ENCODE measurements at places on chromosomes 3 and 15.

DNA sequence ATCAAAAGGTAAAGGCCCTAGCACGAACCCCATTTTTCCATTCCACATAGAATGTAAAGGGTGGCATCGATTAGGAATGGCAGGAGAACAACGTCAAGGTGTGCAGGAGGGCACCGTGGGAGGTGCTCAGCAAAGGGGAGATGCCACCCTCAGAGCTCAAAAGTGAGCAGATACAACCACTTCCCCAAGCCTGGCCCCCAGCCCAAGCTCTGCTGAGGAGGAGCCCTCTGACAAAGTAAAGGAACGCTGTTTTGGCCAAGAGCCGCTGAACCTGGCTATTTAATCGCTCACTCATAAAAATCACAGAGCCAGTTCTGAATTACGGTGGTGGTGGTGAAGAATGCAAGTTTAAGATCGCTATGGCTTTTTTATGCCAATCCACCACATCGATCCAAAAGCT lies 12.4 kb downstream of the GNB5 start:
- no peak for DNase-seq

GRCh38 chr15:100692246-100692645 lies 89.9 kb downstream of the ASB7 start:
- DNase-seq: no peak

DNA sequence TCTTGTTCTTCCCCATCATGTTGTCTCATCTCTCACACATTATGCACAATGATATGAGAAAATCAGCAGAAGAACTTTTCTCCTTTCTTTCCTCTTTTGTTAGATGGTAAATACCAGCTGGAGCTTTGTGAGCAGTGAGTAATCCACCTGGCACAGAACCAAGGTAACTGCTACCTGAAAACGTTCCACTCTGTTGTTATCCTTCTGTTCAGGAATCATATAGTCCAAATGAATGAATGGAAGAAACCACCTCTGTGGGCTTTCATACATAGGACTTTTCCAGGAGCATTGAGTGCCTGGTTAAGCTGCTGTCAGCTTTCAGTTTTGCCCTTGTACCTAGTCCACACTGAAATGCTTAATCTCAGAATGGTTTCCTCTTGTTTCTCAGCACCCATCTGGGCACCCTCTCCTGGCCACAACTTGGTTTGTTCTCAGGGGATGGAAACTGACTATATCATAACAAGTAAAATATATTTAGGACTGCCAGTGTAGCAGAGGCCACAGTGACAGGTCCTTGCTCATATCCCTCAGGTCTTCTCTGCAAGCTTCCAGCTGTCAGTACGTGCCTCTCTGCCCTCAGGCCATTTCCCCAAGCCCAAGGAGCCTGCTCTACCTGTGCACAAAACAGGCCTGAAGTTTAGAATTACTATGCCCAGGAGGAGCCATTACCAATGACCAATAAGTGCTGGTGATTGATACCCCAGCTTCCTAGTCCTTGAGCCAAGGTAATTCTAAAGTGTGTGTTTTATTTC lies 23.5 kb upstream of the SLC4A7 start:
- DNase-seq: no peak

DNA sequence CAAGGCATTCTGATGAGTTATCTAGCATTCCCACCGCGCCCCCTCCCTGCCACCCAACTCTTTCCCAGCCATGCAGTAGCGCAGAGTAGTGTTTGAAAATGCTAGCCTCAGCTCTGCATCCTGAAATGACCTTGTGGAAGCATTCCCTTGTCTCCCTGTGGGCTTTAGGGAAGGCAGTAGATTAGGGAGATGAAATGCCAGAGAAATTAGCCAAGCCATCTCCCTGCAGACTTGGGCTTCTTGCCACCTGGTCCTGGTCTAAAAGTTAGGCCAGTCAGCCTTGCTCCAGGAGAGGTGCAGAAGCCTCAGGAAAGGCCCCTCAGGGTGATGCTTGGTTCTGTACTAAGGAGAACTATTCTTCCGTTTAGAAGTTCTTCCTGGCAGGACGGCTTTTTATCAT lies 231.2 kb downstream of the CACNA2D3 start:
- no peak for DNase-seq

DNA sequence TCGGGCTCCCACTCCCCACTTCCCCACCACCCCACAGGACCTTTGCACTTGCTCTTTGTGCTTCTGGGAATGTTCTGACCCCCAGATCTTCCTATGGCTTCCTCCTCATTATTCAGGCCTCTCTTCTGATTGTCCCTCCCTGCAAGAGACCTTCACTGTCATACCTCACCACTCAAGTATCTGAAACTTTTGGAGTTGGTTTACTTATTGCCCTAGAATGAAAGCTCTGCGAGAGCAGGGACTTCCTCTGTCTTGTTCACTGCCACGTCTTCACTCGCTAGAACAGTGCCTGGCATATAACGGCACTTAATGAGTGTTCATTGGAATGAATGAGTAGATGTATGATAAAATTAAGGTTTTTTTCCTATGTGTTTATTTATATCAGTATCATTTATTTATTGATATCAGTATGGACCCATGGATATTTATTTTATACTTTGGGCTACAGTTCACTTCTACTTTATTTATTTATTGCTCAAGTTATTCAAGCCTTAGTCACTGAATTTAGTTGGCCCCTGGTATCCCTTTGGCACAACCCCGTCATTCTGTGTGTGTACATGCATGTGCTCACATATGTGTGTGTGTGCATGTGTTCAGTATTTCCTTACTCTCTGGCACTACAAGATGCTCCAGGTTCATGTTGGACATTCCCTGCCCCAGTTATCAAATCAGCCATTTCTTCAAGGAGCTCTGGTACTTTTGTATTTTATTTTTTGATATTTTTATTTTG lies 197.6 kb downstream of the THSD4 start:
- DNase-seq: no peak

DNA sequence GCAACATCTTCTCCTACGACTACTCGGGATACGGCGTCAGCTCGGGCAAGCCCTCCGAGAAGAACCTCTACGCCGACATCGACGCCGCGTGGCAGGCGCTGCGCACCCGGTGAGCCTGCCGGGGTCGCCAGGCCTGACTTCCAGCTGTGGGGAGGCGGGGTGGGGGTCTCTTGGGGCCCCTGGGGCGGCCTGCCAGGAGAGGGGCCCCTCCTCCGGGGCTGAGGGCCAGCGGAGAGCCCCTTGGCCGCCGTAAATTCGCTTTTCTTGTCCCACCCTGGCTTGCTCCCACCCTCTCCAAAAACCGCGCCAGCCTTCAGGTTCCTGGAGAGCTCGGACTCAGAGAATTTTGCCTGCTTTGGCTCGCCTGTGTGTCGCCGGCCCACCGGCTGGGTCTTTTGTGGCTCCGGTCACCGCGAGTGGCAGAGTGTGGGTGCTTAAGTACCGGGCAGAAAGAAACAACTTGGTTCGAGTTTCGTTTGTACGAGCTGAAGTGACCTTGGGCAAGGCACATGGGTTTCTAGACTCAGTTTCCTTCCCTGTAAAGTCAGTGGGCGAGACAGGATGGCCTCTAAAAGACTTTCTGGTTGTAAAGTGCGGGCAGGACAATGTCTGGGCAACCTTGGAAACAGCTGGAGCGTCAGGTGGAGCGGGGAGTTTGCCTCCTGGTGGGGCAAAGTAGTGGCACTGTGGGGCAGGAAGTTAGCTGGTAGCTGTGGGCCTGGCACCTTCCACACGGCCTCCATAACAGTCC lies 976 bp downstream of the ABHD17C start:
- DNase-seq: no peak

DNA sequence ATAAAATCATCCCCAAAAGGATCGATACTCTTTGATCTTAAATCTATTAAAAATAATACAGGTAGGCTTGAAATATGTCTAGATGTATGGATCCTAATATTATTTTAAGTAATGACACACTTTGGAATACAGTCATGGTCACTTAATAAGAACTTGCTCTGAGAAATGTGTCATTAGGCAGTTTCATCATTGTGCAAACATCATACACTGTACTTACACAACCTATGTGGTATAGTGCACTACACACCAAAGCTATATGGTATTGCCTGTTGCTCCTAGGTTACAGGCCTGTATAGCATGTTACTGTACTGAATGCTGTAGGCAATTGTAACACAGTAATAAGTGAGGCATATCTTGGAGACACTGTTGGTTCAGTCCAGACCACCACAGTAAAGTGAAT lies 307.1 kb downstream of the RAP2B start:
- DNase-seq: no peak

DNA sequence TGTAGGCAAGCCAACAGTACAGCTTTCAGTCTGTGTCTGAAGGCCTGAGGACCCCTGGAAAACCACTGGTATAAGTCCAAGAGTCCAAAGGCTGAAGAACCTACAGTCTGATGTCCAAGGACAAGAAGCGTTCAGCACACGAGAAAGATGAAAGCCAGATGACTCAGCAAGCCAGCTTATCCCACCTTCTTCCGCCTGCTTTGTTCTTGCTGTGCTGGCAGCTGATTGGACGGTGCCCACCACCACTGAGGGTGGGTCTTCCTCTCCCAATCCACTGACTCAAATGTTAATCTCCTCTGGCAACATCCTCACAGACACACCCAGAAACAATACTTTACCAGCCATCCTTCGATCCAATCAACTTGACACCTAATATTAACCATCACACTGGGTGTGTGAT lies 59.0 kb upstream of the PDZRN3 start:
- no peak for DNase-seq

DNA sequence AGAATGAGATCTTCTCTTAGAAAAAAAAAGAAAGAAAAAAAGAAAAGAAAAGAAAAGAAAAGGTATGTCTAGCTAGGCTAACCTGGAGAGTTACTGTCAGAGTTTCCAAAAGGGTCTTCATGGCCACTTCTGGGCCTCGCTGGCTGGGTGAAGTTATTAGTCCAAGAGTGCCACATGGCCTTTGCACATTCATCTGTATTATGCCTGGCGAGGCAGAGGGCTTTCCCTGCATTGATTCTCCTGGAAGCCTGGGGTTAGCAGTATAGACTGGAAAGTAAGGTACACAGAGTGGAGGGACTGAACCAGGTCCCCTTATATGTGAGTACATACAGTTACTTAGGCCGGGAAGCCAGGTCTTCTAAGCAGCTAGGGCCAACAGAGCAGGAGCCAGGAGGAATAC lies 54.8 kb upstream of the CGNL1 start:
- DNase-seq: no peak

GRCh38 chr3:89955156-89955555 lies 847.7 kb downstream of the EPHA3 start:
- no peak for DNase-seq

- no peak for DNase-seq
Observed at GRCh38 chr3:71607364-71607763, 23.8 kb upstream of the FOXP1 start.

- no peak for DNase-seq
Observed at GRCh38 chr3:11377719-11378118, 105.5 kb downstream of the ATG7 start.

- no peak for DNase-seq
Observed at GRCh38 chr3:171782617-171783016, 27.7 kb downstream of the PLD1 start.

DNA sequence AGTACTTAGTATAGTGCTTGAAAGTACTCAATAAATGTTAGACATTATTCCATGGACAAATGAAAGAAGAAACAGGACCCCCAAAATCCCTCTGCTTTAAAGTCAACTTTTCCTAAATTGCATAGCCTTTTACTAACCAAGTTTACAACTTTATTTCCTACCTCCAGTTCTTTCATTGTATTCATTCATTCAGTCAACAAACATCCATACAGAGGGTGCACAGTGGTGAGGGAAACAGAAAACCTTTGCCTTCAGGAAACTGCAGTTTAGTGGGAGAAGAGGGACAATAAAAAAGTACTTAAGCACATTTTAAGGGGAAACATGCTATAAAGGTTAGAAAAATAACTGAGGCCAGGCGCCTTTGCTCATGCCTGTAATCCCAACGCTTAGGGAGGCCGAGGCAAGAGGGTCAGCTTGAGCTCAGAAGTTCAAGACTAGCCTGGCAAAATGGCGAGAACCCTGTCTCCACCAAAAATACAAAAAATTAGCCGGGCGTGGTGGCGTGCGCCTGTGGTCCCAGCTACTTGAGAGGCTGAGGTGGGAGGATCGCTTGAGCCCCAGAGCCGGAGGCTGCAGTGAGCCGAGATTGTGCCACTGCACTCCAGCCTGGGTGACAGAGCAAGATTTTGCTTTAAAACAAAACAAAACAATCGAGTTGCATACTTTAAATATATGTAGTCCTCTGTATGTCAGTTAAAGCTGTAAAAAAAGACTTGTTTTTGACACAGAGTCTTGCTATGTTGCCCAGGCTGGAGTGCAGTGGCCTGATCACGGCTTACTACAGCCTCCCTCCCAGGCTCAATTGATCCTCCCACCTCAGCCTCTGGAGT lies 1.1 kb upstream of the DENND4A start:
- DNase-seq: no peak

- no peak for DNase-seq
Observed at GRCh38 chr3:57999417-58000115, 8.7 kb upstream of the FLNB start.

DNA sequence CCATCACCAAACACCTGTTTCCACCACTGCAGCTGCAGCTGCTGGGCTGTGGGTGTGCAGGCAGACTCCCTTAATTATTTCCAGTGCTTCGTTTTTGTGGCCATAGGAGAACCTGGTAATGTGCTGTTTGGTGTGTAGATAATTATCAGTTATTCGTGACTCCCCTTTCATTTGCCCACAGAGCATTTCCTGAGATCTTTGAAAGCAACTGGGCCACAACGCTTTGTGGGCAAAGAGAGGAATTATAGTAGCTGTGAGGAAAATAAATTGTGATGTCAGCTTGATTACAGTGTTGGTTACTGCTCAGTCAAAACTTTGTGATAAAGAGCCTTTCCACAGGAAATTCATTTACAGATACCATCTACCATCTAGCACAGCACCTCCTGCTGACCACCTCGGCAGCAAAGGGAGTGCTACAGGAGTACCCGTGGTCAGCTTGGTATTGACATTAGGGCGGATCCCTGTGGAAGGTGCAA lies 193.3 kb upstream of the SLCO3A1 start:
- DNase-seq: no peak

GRCh38 chr15:26615188-26615926 lies 157.5 kb downstream of the GABRB3 start:
- DNase-seq: no peak

DNA sequence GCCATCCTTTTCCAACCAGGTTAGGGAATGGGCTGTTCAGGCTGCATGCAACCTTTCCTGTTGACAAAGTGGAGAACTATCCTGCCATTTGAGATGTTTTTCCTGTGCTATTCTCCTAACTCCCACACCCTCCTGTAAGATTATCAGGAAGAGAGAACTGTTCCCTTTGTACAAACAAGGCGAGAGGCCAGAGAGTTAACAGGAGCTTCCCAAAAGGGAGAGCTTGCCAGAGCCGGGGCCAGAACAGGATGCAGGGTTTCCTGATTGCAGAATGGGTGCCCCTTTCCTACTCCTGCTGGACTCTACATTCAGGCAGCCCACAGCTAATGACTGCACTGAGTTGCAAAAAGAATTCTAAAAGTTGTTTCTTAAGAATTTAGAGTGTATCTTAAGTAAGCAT lies 17.1 kb downstream of the PML start:
- no peak for DNase-seq
